ENCODE measurements at places on chromosomes 4 and X.

DNA sequence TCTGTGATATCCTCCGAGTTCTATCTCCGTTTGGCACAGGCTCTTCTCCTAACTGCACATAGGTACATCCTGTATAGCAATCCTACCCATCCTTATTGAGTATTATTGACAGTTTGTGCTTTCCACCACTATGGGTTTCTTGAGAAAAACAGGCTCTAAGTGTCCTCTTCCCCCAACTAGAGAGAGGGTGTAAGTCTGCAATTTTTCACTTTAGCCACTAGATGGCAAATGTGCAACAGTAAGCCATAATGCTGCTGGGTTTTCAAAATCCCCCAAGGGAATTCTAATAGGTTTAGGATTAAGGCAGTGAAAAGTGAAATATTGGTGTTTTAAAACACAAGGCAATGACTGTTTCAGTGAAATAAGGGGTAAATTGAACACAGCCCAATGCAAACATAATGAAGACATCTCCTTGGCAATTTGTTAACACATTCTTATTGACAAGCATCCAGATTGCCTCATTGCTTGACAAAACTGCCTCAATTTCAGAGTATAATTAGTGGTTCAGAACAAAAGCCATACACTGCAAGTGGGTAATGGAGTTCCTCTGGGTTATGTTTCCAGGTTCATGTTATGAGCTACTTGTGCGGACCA lies 239.0 kb upstream of the HTR2C start:
- peak; percentile 4 for DNase-seq

DNA sequence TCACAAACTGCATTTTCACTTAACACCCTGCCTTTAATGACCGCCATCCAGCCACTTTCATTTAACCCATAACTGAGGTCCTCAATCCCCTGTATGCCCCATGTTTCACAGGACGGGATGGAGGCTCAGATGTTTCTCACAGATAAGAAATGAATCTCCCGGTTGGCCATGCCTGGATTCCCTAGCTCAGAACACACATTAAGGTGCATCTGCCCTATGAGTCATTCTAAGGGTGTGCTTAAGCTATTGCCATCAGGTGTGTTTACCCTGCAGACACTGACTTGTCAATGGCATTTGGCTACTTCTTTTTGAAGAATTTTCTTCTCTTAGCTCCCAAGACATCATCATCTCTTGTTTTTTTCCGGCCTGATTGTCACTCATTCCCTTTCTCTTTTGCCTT lies 222.6 kb upstream of the SMIM31 start:
- no peak for DNase-seq

DNA sequence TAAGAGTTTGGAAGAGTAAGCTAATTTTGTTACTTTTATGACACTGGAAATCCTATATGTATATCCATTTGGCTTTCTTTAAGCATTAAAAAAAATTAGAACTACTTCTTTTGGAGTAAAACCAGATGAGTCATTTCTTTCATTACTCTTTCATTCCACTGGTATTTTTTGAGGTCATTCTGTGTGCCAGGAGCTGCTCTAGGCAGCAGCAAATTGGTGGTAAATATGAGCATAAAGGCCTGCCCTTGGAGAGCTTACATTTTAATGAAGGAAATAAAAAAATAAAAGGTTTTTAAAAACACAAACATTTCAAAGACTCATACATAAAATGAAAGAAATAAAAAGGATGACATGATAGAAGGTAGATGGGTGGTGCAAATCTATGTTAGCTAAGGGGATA lies 37.4 kb downstream of the MID1 start:
- DNase-seq = no peak

DNA sequence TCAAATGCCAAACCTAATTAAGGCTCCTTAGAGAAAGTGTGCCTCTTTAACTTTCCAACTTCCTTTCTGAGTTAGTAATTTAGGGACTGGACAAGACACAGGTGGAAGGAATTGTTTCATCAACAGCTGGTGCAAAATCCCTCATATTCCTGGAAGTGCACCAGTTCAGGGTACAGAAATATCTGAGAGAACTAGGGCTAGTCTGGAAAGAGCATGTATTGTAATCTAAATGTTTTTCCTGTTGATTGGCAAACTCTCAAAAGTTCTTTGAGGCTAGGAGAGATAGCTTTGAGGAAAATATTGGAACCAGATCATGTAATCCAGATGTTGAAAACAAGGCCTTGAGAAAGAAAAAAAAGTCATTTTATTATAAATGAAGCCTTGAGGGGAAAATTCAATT lies 98.1 kb upstream of the C1GALT1C1 start:
- DNase-seq = no peak

DNA sequence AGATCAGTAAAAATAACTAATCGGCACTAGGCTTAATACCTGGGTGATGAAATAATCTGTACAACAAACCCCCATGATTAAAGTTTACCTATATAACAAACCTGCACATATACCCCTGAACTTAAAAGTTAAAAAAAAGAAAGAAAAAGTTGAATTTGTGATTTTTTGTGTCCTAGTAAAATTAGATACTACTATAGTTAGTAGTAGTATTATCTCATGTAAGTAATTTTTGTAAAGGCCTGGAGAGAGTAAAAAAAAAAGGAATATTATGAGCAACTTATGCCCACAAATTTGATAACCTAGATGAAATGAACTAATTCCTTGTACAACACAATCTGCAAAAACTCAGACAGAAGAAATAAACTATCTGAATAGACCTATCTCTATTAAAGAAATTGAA lies 25.7 kb upstream of the SLC16A2 start:
- no peak for DNase-seq
